ENCODE measurements at places on chromosomes 11 and 22.

DNA sequence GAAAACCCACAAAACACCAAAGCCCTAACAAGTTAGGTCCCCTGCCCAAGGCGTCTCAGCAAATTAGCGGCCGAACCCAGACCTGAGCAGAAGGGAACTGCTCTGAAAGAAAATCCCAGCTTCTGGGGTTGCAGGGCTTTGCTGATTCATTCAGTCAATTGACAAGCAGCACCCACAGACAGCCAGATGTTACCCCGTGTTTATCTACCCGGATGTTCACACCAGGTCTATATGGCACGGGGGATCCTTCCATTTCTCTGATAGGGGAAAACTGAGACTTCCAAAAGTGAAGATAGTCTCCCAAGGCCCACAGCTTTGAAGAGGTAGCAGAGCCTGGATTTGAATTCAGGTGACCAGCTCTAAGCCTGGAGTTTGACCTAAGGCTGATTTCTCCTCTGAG is 14.0 kb upstream of the OAF start:
- DNase-seq, result no peak

DNA sequence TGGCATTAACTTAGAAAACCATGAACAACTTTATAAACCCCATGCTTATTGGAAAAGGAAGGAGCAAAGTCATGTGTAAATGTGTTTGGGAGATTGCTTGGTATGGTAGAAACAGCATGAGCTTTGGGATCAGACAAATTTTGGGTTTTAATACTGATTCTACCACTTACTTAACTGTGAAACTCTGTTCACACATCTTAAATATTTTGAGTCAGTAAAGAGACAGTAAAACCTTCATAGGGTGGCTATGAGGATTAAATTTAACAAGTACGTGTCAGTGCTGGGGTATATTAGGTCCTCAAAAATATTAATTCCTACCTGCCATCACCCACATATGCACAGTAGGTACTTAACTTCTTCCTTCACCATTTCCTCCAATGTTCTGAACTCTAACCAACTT is 96.5 kb downstream of the CD44 start:
- DNase-seq, result no peak

DNA sequence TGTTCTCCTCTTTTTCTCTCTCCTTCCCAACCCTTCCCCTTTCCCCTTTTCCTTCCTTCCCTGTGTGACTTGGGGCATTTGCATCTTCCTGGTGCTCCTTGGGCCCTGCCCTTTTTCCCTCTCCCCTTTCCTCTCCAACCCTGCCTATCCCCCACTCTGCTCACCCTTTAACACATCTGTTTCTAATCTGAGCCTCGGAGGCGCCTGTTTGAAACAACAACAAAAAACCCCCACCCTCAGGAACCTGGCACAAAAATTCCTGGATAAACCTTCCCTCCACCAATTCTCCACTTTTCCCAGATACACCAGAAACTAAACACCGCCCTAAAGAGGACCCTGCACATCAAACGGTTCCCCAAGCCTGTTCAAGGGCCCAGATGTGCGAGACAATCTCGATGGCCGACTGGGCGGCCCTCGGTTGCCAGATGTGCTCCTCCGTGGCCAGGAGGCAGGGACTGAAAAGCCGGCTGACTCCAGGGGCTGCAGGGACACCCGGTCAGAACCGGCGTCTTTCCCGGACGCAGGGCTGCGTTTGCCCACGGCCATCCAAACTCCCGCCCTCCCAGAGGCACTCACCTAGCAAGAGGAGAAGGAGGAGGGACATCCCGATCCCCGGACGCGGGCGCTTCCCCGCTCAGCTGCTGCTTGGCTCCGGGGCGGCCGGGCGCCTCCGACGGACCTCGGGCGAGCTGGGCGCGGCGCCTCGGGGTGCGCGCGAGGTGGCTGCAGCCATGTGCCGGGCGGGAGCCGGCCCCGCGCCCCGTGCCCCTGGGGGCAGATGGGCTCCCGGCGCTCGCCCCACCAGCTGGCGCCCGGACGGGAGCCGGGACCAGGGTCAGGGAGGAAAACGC is 486 bp downstream of the CLMP start:
- no peak for DNase-seq

GRCh38 chr11:8605971-8606563 is 12.0 kb upstream of the STK33 start:
- no peak for DNase-seq

DNA sequence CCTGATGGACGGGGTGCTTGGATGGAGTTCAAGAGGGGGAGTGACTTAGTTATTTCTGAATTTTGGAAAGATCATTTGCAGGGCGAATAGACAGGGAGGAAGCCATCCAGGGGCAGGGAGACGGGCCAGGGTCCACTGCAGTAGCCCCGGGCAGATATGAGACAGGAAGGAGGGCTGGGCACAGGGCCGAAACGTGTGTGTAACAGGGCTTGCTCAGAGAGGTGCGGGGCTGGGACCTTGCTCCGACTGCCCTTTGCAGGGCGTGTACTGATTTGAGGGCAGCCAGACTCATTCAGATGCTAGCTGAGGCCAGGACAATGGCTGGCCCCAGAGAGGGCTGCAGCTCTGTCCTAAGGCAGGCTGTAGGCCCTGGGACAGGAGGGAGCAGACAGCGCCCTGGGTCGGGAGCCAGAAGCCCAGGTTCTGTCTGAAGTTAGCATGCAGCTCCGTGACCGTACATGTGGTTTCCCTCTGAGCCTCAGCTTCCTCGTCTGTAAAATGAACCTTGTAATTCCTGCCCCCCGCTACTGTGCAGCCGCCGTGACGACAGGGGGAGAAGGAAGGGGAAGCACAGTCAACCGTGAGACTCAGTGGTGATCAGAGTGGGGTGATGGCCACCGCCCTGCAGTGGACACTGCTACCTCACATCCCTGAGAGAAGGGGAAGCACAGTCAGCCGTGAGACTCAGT is 103.4 kb downstream of the PHF21B start:
- no peak for DNase-seq

- DNase-seq, result no peak
These were observed 1512.0 kb downstream of the BRD1 start for GRCh38 chr22:48315439-48316256.

DNA sequence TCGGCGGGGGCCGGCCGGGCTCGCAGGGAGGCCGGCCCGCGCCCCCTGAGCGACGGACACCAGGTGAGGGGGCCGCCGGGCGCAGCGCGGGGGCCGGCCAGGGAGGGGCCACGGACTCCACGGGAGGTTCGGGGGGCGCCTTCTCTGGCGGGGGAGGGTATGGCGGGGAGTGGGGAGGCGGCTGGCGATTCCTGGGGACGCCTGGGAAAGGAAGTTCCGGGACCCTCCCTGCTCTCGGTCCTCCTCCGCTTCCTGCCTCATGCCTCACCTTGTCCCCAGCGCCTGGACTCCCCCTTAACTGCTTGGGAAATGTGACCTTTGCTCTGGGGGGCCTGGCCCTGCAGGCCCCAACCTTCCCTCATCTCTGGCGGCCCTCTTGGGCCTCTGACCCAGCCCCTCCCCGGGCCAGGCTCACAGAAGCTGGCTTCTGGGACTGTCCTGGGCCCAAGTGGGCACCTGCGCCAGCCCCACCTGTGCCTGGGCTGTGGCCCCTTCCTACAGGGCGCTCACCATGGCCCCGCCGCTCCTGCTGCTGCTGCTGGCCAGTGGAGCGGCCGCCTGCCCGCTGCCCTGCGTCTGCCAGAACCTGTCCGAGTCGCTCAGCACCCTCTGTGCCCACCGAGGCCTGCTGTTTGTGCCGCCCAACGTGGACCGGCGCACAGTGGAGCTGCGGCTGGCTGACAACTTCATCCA is 516 bp downstream of the LRFN4 start:
- no peak for DNase-seq
